Fibroblast of the conjunctiva (primary cell): ENCODE measurements at places on chromosomes 2 and 18.

DNA sequence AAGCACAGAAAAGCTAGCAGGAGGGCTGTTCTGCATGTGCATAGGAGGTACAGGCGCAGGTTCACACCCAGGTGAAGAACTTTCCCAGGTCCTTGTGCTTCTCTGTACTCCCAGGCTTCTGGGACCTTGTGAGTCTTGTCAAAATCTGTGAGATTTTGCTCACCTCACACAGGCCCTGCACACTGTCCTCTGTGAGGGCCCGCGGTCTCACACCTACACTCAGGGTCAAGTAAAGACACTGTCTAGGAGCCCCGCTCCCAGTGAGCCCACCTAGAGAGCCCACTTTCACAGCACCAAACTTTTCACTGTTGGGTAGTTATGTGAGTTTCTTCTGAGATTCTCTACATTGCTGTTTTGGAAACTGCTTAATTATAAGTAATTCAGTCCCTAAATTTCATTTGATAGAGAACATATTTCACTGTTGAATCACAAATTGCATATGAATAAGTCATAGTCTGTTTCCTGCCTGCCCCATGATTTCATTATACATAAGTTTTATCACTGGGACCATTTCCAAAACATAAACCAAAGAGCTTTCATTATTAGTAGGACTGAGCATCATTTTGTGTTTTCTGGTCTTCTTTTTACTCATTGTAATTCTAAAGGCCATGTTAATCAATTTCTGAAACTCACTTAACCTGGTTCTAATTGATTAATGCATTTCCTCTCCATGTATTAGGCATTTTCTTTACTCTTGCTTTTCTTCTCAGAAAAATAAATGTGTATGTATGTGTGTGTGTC, 234.2 kb upstream of the SPOPL start:
- peak; percentile 64 for DNase-seq

GRCh38 chr2:149399934-149400615, 69.7 kb downstream of the LYPD6 start:
- no peak for DNase-seq

DNA sequence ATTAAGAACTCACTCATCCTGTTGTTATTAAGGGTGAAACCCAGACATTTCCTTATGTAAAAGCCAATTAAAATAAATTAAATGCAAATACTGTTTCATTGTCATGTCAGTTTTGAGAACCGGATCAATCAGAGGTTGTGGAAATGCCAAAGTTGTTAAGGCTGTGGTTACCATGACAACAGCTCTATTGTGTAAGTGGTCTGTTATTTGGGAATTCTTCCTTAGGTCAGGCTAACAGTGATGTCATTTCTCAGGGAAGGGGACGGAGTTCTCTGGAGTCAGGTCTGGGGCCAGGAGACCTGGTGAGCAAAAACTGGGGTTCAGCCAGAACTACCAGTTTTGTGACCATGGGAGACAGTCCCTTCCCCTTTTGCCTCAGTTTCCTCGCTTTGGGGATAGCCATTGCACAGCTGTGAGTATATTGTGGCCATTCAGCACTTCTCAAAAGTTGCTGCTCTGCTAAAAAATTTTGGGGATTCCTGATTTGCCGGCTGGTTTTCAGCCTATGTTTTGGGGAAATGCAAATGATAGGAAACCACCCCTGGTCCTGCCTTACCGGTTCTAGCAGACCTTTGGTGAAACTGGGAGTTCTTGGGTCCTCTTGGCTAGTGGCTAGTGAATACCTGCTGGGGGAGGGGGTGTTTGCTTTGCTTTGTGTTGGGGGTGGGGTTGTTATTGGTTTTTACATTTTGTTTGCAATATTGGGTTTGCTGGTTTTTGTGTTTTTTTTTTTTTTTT, 21.6 kb downstream of the HPCAL1 start:
- DNase-seq, result no peak

GRCh38 chr2:136990316-136990715, 225.0 kb downstream of the THSD7B start:
- DNase-seq, result no peak

- no peak for DNase-seq
These were observed 687.4 kb upstream of the ID2 start for GRCh38 chr2:7994397-7994951.

- DNase-seq, result no peak
These were observed 129.9 kb downstream of the MYO5B start for GRCh38 chr18:50065039-50065438.
